ENCODE measurements at places on chromosomes 2 and 18.

GRCh38 chr2:172970660-172971059 is 105.0 kb upstream of the MAP3K20 start:
- no peak for ATAC-seq

GRCh38 chr18:43869451-43870008 is 592.2 kb upstream of the SYT4 start:
- ATAC-seq: no peak

DNA sequence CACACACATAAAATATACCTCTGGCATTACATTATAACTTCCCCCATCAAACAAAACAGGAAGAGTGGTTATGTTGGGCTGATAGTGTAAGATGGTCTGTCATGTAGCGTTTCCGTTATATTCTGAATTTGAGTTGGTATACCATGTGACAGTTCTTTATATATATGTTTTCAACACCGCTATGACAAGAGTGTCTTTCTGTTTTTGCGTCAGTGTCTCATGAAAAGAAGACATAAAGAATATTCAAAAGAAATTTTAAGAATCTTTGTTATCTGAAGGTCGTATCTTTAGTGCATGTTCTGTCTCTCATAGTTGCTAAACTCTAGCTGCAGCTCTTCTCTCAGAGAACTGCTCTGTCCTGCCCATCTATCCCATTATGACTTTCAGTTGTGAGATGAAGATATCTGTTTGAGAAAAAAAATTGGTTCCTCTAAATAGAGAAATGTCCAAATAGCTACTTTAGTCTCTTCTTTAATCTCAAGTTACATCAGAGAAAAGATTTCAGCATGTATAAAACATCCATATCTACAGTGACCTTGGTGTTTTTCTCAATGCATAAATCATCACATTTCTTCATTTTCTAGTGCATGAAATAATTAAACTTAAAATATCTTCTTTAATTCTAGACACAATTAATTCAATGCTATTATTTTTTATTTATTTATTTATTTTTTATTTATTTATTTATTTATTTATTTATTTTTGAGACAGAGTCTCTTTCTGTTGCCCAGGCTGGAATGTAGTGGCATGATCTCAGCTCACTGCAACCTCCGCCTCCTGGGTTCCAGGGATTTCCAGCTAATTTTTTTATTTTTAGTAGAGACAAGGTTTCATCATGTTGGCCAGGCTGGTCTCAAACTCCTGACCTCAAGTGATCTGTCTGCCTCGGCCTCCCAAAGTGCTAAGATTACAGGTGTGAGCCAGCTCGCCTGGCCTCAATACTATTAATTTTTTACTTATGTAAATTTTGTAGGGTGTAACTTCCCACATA is 24.3 kb upstream of the PSME4 start:
- no peak for ATAC-seq

GRCh38 chr2:24917086-24917485 is 3.0 kb downstream of the ADCY3 start:
- no peak for ATAC-seq

DNA sequence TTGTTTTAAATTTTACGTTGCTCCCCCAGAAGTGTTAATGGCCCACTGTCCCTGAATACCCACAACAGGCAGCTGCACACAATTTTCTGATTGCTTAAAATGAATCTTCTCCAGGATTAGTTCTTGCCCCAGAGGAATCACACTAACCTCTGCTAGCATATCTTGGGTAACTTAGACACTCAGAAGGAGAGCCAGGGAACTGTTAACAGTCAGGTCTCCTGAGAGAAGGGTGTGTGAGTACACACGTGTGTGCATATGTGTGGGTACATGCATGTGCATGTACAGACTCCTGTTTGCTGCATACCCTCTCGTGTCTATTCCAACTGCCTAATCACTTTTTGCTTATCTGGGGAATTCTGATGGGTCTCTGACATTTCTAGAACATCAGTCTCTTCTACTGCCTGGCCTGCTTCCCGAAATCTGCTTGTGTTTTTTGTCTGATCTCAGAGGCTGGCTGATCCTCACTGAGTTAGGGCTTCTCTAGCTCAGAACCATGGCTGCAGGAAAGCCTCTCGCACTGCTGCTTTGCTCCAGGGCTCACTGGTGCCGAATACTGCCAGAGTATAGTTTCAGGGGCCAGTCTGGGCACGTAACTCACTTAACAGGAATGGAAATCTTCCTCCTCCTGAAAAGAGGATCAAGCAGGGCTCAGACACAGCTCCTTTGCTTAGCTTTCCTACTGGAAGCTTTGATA is 62.8 kb downstream of the PRELID3A start:
- ATAC-seq: no peak

- ATAC-seq: no peak
These were observed 64.3 kb upstream of the CYP26B1 start for GRCh38 chr2:72211777-72212485.
